Mucosa of descending colon (tissue), 3 donors: ENCODE measurements at places on chromosomes 1 and 21. TPM values are rescaled to one million over a fixed set of nuclear protein-coding genes. Genes with fewer than 3 reads are reported as not detected.

- DNase-seq = no peak
Measured at GRCh38 chr1:70025052-70025451, 180.3 kb downstream of the LRRC40 start.

GRCh38 chr1:170872663-170873062 is 62.7 kb upstream of the MROH9 start:
- no peak for DNase-seq

GRCh38 chr1:110605901-110606656 is at the start of gene KCNA2:
KCNA2 (minus strand) TSS chr1:110606358; CDS start chr1:110604782, 1,576 bp downstream.
- no peak for DNase-seq

DNA sequence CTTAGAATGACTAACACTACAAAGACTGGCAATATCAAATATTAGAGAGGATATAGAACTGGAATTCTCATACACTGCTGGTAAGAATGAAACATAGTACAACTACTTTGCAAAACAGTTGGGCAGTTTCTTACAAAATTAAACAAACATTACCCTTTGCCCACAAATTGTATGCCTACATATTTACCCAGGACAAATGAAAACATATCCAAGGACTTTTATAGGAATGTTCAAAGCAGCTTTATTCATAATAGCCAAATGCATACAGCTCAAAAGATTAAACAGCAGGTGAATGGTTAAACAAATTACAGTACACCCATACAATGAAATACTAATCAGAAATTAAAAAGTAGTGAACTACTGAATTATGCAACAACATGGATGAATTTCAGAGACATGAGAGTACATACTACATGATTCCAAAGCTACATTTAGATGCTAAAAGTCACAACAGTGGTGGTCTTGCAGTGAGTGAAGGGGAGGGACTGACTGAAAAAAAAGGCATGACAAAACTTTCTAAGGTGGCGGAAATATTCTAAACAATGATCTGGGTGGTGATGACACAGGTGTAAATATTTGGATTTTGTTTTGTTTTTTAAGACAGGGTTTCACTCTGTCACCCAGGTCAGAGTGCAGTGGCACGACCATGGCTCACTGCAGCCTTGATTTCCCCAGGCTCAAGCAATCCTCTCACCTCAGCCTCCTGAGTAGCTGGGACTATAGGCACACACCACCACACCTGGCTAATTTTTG is 40.4 kb downstream of the LYST start:
- no peak for DNase-seq

GRCh38 chr1:226029093-226029496 is 30.0 kb upstream of the SDE2 start:
- DNase-seq = no peak

- peak; percentile 43 for DNase-seq
Measured at GRCh38 chr1:179447489-179447888, 81.7 kb downstream of the AXDND1 start.

GRCh38 chr1:184222652-184223052 is 164.2 kb upstream of the C1orf21 start:
- no peak for DNase-seq

Gene RNU1-3
- 6,222 TPM for total RNA-seq

Gene HMGCS2
- total RNA-seq = 135 TPM

Gene PDC
- not detected for total RNA-seq
